Adrenal gland (tissue), 19 donors: ENCODE measurements at places on chromosomes 13 and 19. TPM values are rescaled to one million over a fixed set of nuclear protein-coding genes. Genes with fewer than 3 reads are reported as not detected.

The KLK4 gene
- 10.2 TPM for total RNA-seq

The ZNF226 gene
- total RNA-seq: 23.1 TPM

The IQCN gene
- 5.4 TPM for total RNA-seq

The KLK5 gene
- total RNA-seq: not detected

The MIR17HG gene
- total RNA-seq: 0.41 TPM

The ZNF432 gene
- total RNA-seq: 16.5 TPM

The ZNF208 gene
- 3.1 TPM for total RNA-seq

The NOVA2 gene
- total RNA-seq: 4.2 TPM

DNA sequence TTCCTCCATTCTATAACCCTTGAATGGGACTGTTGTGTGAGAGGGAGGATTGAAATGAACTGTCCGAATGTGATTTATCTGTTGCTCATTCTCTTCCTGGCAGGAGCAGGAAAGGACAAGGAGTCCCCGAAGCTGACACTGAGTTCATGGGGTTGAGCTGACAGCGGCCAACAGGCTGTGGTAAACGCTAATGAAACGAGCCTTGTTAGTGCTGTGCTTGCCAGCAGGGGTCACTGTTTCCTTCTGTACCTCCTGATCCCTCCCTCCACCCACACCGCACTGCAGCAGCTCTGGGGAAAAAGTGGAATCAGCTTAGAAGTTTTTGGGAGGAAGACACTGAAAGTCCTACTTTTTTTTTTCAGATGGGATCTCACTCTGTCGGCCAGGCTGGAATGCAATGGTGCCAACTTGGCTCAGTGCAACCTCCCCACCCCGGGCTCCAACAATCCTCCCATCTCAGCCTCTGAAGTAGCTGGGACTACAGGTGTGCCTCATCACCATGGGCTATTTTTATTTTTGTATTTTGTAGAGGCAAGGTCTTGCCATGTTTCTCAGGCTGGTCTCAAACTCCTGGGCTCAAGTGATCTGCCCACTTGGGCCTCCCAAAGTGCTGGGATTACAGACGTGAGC is 6.7 kb upstream of the ZNF761 start:
- no peaks in the 10 kb centered on the region for H3K27me3 ChIP-seq
- DNase-seq: peak; percentile 94
- H3K4me3 ChIP-seq: no peak overlapping the region
- H3K36me3 ChIP-seq: no peaks in the 10 kb centered on the region
- H3K27ac ChIP-seq: peak overlapping the region; percentile 13

DNA sequence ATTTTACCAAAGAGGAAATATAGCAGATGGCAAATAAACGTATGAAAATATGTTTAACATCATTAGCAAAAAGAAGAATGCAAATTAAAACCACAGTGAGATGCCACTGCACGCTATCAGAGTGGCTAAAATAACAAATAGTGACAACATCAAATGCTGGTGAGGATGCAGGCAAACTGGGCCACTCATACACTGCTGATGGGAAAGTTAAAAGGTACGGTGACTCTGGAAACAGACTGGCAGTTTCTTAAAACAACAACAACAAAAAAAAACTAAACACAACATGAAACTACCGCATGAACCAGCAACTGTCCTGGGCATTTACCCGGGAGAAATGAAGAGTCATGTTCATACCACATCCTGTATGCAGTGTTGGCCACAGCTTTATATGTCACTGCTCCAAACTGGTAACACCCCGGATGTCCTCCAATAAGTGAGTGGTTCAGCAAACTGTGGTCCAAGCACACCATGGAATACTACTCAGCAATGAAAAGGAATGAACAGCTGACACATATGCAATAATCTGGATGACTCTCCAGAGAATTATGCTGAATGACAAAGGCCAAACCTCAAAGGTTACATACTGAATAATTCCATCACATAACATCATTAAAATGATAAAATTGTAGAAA is 22.3 kb downstream of the EPS15L1 start:
- no peaks in the 10 kb centered on the region for H3K36me3 ChIP-seq
- no peaks in the 10 kb centered on the region for H3K27me3 ChIP-seq
- no peak overlapping the region for H3K27ac ChIP-seq
- H3K4me1 ChIP-seq: peaks cover 49% of the 10 kb centered on the region

GRCh38 chr19:31418055-31418454 is 68.8 kb upstream of the TSHZ3 start:
- no peaks in the 10 kb centered on the region for H3K27me3 ChIP-seq
- H3K4me1 ChIP-seq: no peaks in the 10 kb centered on the region
- no peak overlapping the region for H3K27ac ChIP-seq
- H3K36me3 ChIP-seq: no peaks in the 10 kb centered on the region

GRCh38 chr13:98222816-98223215 is 45.7 kb upstream of the RNF113B start:
- H3K27me3 ChIP-seq: no peaks in the 10 kb centered on the region
- H3K36me3 ChIP-seq: no peaks in the 10 kb centered on the region
- no peak for DNase-seq
- H3K27ac ChIP-seq: no peak overlapping the region
- H3K4me1 ChIP-seq: peaks cover 22% of the 10 kb centered on the region

DNA sequence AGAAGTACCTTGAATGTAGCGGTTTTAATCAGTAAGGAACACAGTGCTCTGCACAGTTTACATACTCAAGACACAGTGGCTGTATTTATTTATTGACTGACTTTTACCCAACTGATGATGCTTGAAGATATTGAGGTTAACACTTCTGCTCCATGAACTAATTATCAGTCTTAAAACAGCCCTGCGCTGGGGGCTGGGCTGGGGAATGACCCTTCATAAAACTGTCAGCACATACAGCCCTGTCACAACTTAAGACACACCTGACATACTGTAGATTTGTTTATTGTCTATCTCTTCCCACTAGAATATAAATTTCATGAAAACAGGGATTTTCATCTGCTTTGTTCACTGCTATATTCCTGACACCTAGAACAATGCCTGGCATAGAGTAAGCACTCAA is 10.8 kb downstream of the NEK5 start:
- no peaks in the 10 kb centered on the region for H3K4me1 ChIP-seq
- no peak overlapping the region for H3K4me3 ChIP-seq
- no peak for DNase-seq
- no peaks in the 10 kb centered on the region for H3K27me3 ChIP-seq
- no peak overlapping the region for H3K27ac ChIP-seq

DNA sequence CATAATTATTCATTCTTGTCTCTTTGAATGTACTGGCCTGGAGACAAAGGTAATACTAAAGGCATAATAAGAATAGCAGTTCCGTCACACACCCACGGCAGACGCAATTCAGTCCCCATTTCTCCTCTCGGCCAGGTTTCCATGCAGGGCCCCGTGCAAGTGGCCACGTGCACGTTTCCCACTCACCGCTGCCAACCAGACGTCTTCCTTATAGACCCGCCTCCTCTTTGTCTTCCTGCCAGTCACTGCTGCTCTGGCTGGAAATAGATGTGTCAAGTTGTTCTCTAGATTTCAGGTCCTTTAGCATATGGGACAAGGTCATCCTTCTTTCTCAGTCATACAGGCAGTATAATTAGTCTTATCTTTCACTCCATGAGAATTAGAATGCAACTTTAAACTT is 204.3 kb downstream of the SUCLA2 start:
- H3K27me3 ChIP-seq: no peaks in the 10 kb centered on the region
- no peaks in the 10 kb centered on the region for H3K36me3 ChIP-seq
- H3K4me1 ChIP-seq: no peaks in the 10 kb centered on the region
- no peak overlapping the region for H3K27ac ChIP-seq

- no peaks in the 10 kb centered on the region for H3K27me3 ChIP-seq
- H3K36me3 ChIP-seq: no peaks in the 10 kb centered on the region
- H3K4me3 ChIP-seq: no peak overlapping the region
- H3K4me1 ChIP-seq: no peaks in the 10 kb centered on the region
- no peak for DNase-seq
- no peak overlapping the region for H3K27ac ChIP-seq
Measured at GRCh38 chr13:80873589-80873988, 532.7 kb upstream of the SPRY2 start.

DNA sequence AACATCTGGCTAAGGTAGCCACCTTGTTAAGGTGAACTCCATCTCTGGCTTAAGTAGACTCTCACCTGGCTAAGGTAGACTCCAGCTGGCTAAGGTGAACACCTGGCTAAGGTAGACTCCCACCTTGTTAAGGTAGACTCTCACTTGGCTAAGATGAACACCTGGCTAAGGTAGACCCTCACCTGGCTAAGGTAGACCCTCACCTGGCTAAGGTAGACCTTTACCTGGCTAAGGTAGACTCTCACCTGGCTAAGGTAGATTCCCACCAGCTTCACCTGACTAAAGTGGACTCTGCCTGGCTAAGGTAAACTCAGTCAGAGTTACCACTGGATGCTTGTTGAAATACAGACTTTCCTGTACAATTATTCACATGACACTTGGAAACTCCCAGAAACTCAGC is 23.6 kb downstream of the PIN1 start:
- no peaks in the 10 kb centered on the region for H3K27me3 ChIP-seq
- no peak for DNase-seq
- no peak overlapping the region for H3K27ac ChIP-seq
- no peak overlapping the region for H3K4me3 ChIP-seq

- no peaks in the 10 kb centered on the region for H3K27me3 ChIP-seq
- H3K27ac ChIP-seq: no peak overlapping the region
- H3K36me3 ChIP-seq: peaks cover 7% of the 10 kb centered on the region
- no peak overlapping the region for H3K4me3 ChIP-seq
- DNase-seq: no peak
Measured at GRCh38 chr19:6721773-6722172, 1.3 kb upstream of the C3 start.

DNA sequence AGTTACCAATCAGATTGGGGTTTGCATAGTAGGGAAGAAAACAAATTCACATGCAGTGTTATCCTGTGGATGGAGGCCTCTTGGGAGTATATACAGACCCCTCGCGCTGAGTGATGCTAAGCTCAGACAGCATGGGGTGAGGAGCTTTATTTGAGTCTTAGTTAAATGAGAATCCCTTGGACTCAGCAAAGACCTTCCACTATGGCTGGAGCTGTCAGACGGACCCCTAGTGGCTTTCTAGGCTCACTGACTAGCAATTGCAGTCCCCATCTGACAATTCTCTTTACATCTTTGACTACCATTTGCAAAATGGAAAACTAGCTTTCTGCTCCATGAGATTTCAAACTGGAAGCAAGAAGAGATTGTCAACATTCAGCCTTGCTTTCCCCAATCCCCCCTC is 90.4 kb downstream of the STOML3 start:
- H3K4me3 ChIP-seq: no peak overlapping the region
- no peaks in the 10 kb centered on the region for H3K4me1 ChIP-seq
- no peaks in the 10 kb centered on the region for H3K27me3 ChIP-seq
- H3K27ac ChIP-seq: no peak overlapping the region
- H3K36me3 ChIP-seq: no peaks in the 10 kb centered on the region

GRCh38 chr13:42272804-42273175 is 838 bp downstream of the AKAP11 start:
- H3K27ac ChIP-seq: peak overlapping the region; percentile 93
- no peaks in the 10 kb centered on the region for H3K36me3 ChIP-seq
- peak overlapping the region; percentile 90 for H3K4me3 ChIP-seq
- H3K27me3 ChIP-seq: no peaks in the 10 kb centered on the region
- H3K4me1 ChIP-seq: peaks cover 6% of the 10 kb centered on the region

- no peaks in the 10 kb centered on the region for H3K27me3 ChIP-seq
- H3K36me3 ChIP-seq: no peaks in the 10 kb centered on the region
- DNase-seq: no peak
- peaks cover 56% of the 10 kb centered on the region for H3K4me1 ChIP-seq
Measured at GRCh38 chr19:48714759-48715675, 4.5 kb downstream of the MAMSTR start.

GRCh38 chr13:46526100-46526735 is 26.8 kb upstream of the LRCH1 start:
- no peak for DNase-seq
- no peak overlapping the region for H3K27ac ChIP-seq
- no peaks in the 10 kb centered on the region for H3K27me3 ChIP-seq
- H3K4me3 ChIP-seq: no peak overlapping the region
- no peaks in the 10 kb centered on the region for H3K4me1 ChIP-seq

DNA sequence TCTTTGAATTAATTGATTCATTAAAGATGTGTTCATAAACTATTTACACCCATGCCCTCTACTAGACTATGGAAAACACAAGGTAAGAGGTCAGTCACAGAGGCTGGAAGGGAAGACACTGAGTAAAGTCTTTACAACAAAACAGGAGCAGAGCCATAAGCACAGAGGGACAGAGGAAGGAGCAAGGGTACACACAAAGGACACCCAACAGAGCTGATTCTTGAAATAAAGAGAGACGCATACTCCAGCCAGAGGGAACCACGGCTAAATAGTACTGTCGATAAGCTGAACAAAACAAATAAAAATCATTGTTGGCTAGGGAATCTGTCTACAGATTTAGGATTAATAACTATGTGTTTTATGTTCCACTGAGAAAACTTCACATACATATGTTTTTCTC is 289.2 kb downstream of the EFNB2 start:
- H3K27ac ChIP-seq: no peak overlapping the region
- no peak overlapping the region for H3K4me3 ChIP-seq
- H3K4me1 ChIP-seq: no peaks in the 10 kb centered on the region
- no peaks in the 10 kb centered on the region for H3K27me3 ChIP-seq

GRCh38 chr19:1248139-1248785 is at the start of gene MIDN:
Gene MIDN, plus strand, starts transcription at chr19:1248583. Its CDS starts 1,714 bp downstream, at chr19:1250297.
- no peaks in the 10 kb centered on the region for H3K27me3 ChIP-seq
- peak; percentile 91 for DNase-seq
- peaks cover 51% of the 10 kb centered on the region for H3K4me1 ChIP-seq
- H3K36me3 ChIP-seq: peaks cover 11% of the 10 kb centered on the region
- peak within 1 kb of the TSS; percentile 86 for H3K4me3 ChIP-seq
- peak within 1 kb of the TSS; percentile 84 for H3K27ac ChIP-seq
